NCI-H2081 treated with DMSO at 0.1 percent for 48 hours (cell line): ENCODE measurements at places on chromosomes 7 and 10.

DNA sequence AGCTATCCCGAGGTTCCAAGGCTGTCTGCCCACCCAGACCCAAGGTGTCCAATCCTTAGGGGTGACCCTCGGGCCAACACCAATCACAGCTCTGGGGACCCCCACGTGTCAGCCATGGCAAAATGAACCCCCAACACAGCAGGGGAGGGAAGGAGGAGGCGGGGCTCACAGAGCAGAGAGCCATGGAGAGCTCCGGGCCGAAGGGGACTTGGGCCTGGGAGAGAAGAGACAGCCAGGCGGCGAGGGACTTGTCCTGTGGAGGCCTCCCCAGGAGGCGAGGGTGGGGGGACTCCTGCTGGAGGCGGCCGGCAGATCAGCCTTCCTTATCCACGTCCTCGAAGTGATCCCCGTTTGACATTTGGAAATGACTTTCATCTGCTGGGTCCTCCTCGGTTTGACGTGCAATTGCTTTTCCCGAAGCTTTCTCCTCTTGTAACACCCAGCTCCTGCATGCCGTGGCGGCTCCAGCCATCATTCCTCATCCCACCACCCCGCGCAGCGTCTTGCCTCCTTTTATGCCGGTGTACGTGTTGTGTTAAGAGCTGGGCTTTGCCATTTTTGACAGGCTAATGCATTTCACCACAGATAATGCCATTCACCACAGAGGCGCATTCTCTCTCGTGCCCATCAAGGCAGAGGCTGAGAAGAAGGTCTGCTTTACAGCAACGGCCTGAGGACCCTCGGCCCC lies 337.4 kb downstream of the DNAJB6 start:
- no peak for DNase-seq

DNA sequence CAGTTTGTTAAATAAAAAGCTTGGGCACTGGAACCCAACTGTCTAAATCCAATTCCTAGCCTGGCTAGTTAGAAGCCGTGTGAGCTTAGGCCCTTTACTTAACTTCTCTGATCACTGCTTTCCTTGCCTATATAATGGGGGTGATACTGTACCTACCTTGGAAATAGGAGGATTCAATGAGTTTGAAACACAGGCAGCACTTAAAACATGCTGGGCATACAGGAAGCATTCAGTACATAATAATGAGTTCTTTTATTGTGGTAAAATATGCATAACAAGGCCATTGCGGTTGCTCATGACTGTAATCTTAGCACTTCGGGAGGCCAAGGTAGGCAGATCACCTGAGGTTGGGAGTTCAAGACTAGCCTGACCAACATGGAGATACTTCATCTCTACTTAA lies 47.4 kb upstream of the SEPHS1 start:
- no peak for DNase-seq

DNA sequence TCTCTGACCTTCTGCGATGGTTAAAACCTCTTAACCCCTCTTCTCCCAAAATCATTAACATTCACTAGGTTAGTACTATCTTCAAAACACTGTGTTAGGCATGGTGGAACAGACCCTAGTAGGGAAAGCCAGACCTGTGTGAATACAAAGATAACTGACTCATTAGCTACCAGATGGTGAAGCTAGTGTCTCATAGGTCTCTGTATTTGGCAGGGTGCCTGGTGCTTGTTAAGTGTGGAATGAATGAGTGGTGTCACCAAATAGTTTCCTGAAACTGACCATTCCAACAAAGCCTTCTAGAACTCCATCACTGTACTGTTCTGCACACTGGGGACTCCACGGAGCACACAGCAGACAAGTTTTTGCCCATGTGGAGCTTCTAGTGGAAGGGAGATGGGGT lies 27.7 kb upstream of the TM9SF3 start:
- DNase-seq = no peak

GRCh38 chr10:88870089-88870488 lies 10.0 kb upstream of the STAMBPL1 start:
- DNase-seq = no peak

DNA sequence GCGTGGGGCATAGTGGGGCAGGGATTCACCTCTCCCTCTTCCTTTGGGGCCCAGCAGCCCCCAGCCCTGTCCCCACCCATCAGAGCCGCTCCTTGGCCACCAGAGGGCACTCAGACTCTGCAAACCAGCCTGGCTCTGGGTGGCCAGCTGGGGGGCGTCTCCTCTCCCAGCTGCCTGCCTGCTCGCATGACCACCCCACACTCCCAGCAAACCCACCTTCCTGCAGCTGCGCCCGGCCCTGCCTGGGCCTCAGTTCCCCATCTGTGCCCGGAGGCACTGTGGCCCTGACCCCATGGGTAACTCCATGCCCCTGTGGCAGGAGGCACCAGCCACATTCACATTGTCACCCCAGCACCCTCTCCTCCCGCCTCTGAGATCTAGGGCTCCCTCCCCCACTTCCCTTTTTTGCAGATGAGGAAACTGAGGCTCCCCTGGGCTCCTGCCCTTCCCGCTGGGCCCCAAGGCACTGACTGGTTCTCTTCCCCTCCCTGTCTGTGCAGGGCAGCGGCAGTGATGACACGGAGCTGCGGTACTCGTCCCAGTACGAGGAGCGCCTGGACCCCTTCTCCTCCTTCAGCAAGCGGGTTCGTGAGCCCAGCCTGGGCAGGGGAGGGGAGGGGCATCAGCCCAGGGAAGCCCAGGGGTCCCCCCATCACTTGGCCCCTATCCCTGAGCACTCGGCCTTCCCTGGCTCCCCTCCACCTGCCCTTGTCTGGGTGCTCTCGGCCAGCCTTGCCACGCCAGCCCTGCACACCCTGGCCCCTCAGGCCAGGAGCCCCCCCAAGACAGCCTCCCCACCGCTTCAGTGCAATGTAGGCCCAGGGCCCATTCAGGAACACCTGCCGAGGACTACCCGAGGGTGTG lies 6.9 kb upstream of the SH2B2 start:
- DNase-seq = no peak

DNA sequence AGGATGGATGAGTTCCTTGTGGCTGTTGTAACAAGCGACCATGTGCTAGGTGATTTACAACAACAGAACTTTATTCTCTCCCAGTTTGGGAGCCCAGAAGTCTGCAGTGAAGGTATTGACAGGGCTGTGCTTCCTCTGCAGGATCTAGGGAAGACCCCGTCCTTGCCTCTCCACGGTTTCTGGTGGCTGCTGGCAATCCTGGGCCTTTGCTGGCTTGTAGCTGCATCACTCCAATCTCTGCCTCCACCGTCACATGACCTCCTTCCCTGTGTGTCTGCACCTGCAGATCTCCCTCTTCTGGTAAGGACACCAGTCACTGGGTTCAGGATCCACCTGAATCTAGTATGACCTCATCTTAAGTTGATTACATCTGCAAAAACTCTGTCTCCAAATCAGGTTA lies 115.6 kb downstream of the GLRX3 start:
- no peak for DNase-seq

- no peak for DNase-seq
Measured at GRCh38 chr7:41294556-41295454, 408.1 kb downstream of the INHBA start.

GRCh38 chr7:114916261-114916892 lies 5.5 kb upstream of the MDFIC start:
- no peak for DNase-seq

DNA sequence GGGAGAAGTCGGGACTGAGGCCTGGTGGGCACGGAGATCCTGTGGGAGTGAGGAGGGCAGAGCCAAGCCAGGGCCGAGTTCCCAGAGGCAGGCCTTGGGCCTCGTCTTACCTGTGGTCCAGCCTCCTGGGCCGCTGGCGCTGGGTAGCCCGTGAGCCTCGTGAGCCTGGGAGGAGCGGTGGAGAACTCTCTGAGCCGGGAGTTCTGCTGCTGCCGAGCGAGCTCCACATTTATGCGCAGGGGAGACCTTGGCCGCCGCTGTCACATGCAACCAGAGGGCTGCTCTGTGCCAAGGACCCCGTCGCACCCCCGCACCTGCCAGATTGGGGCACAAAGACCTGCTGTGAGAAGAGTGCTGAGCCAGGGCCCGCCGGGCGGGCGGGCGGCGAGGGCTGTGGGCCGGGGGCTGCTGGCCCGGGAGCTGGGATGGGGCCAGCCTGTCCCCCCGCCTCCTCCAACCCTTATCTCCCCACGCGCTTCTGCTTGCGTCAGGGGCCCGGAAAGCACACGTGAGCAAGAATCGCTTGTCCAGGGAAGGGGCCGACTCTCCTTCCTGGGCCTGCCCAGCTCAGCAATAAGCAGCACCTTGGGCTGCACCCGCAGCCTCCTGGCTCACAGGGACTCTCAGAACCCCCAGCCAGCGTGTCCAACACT lies 10.2 kb downstream of the VENTX start:
- DNase-seq = no peak

DNA sequence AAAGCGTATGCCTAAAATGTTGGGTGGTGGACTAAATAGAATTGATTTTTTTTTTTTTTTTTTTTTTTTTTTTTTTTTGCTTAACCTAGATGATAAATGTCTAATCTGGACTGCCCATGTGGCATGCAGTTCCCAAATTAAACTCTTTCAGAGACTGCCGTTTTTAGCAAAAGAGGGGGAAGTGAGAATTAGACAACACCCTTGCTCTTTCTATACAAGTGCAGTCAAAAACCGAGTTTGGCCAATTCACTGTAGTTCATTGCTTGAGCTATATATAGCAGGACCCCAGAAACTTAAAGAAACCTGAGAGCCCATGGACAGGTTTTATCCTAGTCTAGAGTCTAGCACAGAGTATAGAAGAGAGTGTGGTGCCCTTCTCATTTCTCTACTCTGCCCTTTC lies 141.9 kb downstream of the GRM3 start:
- DNase-seq = no peak
